ENCODE measurements at places on chromosomes 12 and 14.

GRCh38 chr14:68295316-68295816 lies 475.8 kb downstream of the RAD51B start:
- DNase-seq: no peak

DNA sequence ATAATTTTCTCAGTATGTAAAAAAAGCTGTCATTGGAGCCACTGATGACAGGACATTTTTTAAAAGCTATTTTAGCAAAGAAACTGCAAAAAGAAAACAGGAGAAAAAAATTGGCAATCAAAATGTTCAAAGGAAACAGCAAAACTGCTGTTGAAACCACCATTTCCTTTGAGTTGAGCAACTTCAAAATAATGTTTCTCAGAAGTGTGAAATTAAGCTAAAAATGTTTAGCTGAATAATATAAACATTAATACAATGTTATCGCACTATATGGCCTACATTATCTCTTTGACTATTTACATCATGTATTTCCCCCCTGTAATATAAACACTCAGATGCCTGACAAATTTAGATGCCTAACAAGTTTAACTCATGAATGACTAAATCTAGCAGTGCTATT lies 23.4 kb upstream of the GLIPR1 start:
- no peak for DNase-seq

DNA sequence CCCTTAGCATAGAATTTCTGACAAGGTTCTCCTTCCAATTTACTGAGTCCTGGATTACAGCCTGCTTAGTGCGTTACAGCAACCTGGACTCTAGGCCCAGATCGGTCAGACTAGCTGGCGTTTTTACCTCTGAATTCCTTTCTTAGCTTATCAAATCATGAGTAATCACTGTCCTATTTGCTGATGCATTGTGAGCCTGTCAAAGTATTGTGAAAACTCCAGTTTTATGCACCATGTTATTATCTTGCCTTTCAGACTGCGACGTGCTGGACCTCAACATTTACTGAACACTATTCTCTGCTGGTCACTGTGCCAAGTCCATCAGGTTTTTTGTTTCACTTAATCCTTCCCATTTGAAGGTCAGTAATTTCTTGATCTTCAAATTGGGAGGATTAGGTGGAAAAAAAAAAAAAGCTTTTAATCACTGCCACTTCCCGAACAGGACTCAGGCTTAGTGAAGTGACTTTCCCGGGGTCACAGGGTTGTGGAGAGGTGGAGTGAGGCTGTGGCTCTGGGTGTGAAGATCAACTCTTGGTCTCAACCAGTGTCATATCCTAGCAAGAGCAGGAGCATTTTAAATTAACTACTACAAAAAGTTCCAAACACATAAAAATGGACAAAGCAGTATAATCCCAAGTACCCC lies 31.2 kb downstream of the FBXO21 start:
- peak; percentile 17 for DNase-seq

GRCh38 chr12:61044766-61045165 lies 1215.4 kb upstream of the USP15 start:
- no peak for DNase-seq

DNA sequence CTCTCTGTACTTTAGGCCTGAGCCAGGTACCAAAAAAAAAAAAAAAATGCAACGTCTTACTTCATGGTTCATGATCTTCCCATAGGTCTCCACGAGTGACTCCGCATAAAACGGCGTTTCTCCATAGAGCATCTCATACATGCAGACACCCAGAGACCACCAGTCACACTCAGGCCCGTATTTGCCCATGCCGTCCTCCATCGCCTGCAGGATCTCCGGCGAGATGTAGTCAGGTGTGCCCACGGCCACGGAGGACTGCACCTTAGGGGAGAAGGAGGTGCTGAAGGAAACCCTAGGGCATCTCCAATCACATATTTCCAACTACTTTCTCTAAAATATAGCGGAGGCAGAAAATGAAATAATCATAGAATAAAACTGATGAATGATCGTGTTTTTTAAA lies 61.0 kb downstream of the AMN start:
- DNase-seq: no peak

DNA sequence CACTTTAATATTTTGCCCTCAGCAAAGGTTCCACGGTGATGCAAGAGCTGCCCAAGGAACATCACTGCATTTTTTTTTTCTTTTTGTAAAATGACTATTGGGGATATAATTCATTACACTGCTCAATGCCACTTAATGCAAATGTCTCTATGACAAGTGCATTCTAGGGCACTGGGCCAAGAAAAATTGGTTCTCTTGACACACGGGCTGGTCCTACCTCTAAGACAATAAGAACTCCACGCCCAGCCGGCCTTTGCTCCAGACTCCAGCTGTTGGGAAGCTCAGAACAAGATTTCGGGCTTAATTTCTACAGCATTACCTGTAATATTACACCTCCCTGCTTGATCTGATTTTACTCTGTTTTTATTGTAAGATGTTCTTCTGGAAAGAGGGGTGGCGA lies 48.8 kb upstream of the VRK1 start:
- DNase-seq: no peak

DNA sequence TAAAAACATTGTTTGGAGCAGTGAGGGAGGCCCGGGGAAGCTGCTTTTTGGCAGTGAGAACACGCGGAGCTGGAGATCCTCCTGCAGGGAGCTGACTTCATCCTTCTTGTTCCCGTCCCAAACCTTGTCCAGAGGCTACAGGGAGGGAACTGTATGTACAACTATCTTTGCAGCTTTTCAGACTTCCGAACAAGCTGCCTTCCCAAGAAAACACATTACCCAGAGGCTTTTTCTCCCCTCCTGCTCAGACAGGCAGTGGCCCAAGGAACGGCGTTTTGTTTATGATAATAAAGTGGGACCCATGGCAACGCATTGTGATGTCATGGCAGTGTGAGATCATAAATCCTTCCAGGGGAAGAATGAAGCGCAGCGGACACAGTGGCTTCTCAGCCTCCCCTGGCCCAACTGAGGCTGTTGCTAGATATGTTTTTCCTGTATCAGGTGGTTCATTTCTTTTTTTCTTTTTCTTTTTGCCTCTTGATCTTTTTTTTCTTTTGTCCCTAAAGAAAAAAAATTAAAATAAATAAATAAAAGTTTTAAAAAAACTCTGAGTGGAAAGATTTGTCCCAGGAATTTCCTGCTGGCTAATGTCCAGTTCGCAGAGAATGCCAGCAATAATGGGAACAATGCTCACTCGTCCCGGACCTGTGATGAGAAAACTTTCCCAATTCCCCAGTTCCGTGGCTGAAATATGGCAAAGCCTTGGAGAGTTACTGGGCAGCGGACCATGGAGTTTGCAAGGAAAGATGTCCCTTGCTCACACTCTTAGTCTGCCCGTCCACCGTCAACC lies 103.4 kb upstream of the MAP1LC3B2 start:
- peak; percentile 96 for DNase-seq

DNA sequence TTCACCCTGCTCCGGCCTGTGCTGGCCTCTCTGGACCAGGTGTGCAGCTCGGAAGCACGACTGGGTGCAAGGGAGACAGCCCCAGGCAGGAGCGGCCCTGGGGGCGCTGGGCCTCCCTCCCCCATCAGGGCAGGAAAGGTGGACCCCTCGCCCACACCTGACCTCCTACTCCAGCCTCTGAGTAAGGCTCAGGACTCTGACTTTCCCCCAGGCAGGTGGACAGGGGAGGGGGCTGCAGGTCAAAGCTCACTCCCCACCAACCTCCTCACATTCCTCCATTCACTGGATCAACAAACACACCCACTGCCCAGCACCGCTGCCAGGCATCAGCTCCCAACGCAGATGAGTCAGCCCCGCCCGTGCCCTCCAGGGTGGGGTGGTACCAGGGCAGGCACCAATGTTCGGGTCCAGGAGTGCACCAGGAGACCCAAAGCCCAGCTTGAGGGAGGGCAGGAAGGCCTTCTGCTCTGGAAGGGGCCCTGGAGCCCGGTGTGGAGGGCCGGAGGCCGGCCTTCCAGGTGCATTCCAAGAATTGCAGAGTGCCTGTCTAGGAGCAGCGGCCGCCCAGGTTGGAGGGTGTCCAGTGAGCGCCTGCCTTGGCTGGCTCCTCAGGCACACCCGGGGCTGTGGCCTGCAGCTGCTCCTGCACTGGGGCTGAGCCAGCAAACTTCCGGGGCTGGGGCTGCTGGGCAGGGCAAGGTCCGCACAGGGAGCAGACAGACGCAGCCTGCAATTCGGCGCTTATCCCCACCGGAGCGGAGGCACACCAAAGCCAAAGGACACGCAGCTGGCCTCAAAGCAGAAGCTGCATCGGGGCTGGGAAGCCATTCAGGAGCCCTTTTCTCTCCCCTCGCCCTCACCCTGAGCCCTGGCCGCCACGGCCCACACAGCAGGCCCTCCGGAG lies 1.6 kb upstream of the INF2 start:
- DNase-seq: no peak

DNA sequence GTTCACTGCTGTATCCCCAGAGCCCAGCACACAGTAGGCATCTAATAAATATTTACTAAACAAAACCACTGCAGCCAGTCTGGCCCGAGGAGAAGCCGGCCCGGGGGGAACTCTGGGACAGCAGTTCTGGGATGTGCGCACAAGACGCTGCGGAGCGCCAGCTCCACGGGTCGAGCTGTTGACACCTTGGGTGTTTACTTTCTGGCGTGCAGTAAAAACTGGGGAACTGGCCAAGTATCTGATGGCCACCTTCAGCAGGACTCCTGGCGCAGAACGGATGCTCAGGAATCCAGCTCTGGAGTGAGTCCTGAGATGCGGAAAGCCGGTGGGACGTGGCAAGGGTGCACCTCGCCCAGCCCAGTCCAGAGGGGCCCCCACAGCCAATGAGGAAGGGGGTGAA lies 65.6 kb downstream of the NCOR2 start:
- no peak for DNase-seq

GRCh38 chr12:109743076-109743910 lies 29.7 kb downstream of the FAM222A start:
- no peak for DNase-seq

DNA sequence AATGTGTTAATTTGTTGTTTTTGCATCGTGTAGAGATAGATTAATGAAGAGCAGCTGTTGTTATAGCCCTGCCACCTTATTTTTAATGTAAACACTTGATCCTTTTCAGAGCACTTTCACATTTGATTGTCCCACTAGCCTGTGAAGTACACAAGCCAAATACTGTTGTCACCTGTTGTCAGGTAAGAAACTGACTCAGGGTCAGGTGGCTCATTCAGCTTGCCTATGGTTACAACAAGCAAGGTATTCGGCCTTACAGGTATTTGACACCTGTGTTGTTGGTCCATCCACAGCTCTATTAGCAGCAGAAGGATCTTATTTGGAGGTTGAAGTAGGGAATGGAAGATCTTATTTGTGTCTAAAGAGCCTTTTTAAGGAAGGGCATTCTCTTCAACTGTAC lies 108.9 kb downstream of the GPR135 start:
- no peak for DNase-seq

GRCh38 chr12:87246726-87247125 lies 782.5 kb downstream of the C12orf50 start:
- DNase-seq: no peak
